Activated CD4-positive, alpha-beta T cell treated with anti-CD3 and anti-CD28 coated beads, Interleukin-2, amount 50 U/mL, for 24 hours (primary cell): ENCODE measurements at places on chromosomes 12 and 14.

DNA sequence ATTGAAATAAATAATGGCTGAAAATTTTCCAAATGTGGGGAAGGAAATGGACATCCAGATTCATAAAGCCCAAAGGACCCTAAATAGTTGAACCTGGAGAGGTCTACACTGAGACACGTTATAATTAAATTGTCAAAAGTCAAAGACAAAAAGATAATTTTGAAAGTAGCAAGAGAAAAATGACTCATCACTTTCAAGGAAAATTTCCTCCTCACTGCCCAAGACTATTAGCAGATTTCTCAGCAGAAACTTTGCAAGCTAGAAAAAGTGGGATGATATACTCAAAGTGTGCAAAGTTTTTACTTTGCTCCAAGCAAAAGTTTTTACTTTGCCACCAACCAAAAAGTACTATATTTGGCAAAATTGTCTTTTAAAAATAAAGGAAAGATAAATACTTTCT, 15.9 kb upstream of the KRT83 start:
- DNase-seq: no peak

DNA sequence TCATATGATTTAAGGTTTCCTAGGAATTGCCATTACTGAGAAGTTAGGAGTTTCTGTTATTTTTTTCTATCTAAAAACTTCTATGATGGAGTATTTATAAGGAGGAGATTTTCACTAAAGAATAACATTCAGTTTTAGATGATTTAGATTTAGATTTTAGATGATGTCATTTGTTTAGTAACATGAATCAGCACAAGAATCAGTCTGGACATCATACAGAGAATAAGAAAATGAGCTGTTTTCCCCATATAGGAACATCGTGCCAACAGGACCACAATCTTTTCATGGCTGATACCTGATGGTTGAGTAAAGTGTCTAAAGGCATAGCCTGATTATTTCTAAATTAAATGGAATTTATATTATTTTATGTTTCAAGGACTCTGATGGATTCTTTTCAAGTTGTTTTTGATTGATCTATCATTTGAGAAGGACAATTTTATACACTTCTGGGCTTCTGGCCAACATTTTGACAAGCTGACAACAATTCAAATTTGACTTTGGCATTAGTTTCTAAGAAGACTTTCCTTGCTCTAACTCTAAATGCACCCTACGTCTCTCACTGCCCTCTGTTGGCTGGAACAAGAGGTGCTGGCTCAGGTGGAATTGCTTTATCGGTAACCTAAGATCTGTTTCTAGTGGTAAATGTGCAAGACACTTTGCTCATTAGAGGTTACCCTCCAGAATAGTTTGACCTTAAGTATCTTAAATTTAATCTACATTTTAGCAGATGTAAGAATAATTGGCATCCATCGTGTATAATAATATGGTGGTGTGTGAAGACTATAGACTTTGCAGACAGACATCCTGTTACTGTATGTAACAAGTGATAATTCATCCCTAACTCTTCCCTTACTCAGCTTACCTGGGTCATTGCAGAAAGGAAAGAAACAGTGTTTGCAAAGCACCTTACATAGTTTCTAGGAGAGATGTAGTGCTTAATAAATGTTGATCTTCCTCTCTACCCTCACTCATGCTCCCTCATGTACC, 42.8 kb upstream of the CPSF6 start:
- no peak for DNase-seq

DNA sequence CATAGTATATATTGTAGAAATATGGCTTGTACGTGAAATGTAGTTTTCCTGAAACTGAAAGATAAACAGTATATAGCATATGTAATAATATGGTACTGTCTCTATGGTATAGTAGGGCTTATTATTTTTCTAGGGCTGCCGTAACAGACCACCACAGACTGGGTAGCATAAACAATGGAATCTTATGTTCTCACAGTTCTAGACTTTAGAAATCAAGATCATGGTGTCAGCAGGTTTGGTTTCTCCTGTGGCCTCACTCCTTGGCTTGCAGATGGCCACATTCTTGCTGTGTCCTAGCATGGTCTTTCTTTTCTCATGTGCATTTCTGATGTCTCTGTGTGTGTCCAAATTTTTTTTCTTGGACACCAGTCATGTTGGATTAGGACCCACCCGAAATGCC, 155.8 kb downstream of the TMTC2 start:
- no peak for DNase-seq

GRCh38 chr12:82605115-82605514, 81.6 kb upstream of the TMTC2 start:
- no peak for DNase-seq

GRCh38 chr12:116282371-116283286, 5.1 kb upstream of the MED13L start:
- no peak for DNase-seq

- no peak for DNase-seq
These were observed 215.0 kb downstream of the PRKD1 start for GRCh38 chr14:29712601-29713000.

- DNase-seq: no peak
These were observed 623.0 kb downstream of the AACS start for GRCh38 chr12:125688223-125688622.

- no peak for DNase-seq
These were observed 36.8 kb downstream of the FGD4 start for GRCh38 chr12:32435921-32436705.

DNA sequence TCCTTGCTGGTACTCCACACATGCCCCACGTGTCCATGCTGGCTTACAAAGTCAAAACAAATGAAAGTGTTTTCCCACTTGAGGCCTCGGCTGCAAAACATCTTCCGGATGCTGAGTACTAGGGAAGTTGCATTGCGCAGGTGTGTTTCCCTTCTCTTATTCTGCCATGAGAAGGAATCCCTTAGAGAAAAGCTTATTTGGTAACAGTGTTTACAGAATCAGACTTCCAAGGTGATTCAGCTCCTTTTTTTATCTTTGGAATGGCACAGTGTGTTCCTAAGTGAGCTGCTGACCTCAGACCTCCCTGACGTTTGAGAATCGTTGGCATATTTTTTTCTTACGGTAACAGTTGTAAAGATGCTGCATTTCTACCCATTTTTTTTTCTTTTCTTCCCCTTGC, 211.3 kb downstream of the ESR2 start:
- no peak for DNase-seq

DNA sequence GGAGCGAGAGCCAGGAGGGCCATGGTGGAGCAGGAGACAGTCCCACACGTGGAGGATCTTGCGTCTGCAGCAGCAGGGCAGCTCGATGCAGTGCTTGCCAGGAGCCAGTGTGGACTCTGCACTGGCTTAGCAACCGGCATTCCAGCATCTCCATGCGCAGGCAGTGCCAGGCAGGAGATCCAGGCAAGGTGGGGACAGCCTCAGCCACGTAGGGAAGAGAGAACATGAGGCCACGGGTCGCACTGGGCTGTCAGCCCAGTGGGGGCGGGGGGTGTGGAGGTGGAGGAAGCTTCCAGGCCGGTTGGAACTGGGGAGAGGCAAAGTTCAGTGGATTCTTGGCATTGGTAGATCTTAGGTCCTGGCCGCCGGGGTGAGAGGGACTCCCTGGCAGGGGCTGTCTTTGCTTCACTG, 121.0 kb upstream of the EVL start:
- DNase-seq: no peak

DNA sequence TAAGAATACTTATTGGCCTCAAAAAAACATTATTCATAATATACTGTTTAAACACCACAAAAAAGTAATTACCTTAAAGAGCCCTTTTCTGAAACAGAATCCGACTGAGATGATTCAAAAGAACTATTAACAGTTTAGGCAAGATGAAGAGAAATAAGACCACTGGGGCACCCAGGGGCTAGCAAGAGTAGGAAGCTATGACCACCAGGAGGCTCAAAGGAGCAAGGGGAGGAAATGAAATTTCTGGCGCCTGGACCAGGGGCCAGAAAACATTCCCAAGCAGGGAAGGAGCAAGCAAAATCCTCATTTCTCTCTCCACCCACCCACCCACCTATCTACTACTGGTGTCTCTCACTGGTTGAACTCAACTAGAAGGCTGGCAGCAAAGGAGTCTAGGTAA, 6.3 kb upstream of the DCAF4 start:
- DNase-seq: no peak

DNA sequence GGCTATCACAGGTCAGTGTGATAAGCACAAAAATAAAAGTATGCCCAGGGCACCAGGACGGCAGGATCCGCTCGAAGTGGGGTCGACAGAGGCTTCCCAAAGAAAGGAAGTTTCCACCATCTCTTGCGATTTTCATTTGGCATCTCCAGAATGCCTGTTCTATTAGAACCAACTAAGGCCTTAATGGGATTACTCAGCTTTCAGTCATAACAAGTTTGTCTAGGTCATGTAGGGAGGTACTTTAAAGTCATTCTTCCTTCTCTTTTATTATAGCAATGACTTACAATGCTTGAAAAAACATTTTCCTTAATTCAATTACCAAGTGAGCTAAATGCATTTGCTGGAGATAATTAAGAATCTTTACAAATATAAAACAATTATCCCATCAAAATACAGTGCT, 83.6 kb upstream of the DIO3 start:
- DNase-seq: no peak

DNA sequence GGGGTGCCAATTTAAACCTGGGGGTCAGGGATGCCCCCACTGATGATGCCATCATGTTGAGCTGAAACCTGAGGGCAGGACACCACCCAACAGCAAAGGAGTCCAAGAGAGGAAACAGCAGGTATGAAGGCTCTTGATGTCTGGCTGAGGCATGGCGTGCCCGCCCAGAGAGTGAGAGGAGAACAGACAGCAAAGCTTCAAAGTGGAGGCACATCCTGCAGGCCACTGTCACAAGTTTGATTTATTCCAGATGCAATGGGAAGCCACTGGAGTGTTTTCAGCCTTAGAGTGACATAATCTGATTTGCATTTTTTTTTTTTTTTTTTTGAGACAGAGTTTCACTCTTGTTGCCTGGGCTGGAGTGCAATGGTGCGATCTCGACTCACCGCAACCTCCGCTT, 34.8 kb downstream of the IRF2BPL start:
- no peak for DNase-seq

GRCh38 chr14:61179796-61180398, 101.2 kb downstream of the TMEM30B start:
- DNase-seq: no peak

DNA sequence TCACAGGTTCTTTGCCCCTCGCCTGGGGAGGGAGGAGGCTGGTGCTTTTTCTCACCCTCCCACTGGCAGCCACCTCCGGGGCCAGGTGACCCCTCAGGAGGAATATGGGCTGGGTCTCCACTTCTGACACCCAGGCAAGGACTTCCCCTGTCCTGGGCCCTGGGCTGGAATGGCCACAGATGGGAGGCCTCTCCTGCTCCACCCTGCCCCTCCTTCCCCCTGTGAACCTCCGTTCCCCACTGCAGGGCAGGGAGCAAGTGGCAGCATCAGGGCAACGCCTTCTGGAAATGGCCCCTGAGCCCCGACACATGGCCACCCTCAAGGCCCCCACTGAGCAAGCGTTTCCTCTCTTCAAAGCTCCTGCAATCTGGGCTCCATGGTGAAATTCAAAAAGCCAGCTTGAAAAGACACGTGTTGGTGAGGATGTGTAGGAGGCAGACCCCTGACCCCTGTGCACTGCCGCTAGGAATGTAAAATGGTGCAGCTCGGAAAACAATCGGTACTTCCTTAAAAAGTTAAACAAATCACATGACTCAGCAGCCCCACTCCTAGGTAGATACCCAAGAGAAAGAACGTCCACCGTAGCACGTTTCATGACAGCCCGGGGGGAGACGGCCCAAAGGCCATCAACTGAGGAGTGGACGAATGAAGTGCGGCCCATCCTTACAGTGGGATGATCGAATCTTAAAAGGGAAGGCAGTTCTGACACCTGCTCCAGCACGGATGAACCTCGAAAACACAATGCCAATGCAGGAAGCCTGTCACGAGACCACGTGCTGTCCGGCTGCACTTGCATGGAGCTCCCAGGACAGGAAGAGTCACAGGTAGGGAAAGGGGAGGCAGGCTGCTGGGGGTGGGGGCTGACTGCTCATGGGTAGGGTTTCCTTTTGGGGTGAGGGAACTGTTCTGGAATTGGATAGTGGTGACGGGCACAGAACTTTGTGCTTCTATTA, 11.5 kb downstream of the XRCC3 start:
- no peak for DNase-seq

DNA sequence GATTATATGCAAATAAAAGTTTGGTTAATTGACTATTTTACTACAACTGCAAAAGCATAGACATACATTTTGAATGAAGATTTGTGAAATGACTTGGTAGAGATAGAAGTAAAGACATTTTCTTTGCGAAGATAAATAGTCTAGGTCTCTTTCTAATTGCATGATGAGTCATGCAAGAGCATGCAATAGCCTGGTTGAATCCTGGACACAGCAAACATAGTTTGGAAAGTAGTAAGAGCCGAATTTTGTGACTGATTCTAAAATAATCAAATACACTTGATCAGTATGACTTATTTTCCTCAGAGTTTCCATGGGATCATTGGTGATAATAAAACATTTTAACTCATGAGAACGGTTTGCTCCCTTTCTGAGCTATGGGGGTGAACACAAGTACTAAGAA, 27.7 kb upstream of the CAND1 start:
- no peak for DNase-seq

GRCh38 chr12:45763381-45763780, 33.9 kb downstream of the ARID2 start:
- DNase-seq: no peak

DNA sequence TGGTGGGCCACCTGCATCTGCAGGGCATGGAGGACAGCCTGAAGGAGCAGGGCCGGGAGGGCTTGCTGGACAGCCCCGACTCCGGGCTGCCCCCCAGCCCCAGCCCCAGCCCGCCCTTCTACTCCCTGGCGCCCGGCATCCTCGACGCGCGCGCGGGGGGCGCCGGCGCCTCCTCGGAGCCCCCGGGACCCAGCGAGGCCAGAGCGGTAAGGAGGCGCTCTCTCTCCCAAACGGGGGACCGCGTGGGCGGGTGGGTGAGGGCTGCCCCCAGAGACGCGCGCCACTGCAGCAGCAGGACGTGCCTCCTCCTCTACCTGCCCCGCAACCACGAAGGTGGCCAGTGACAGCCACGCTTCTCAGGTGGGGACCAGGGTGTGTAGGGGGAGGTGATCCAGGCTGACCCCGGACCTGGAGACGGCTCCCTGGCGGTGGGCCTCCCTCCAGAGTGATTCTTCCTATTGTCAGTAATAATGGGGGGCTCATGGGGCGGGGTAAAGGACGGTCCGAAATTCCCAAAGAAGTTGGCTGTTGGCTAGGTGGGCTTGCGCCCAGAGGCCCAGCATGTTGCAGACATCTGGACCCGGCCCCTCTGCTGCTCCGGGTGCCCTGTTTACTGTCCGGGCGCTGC, 652 bp downstream of the RFLNA start:
- no peak for DNase-seq

- DNase-seq: no peak
These were observed 977.5 kb upstream of the LRFN5 start for GRCh38 chr14:40629144-40629543.
